Frontal cortex (tissue), 4 donors: ENCODE measurements at places on chromosomes 4 and X. TPM values are rescaled to one million over a fixed set of nuclear protein-coding genes. Genes with fewer than 3 reads are reported as not detected.

Gene USP51
- total RNA-seq = 4.5 TPM

Gene ADGRG2
- total RNA-seq = 2.4 TPM

Gene IL2
- total RNA-seq = not detected

Gene SOX3
- total RNA-seq = 2.4 TPM

Gene TASL
- total RNA-seq = 0.82 TPM

Gene TCEAL2
- 33.4 TPM for total RNA-seq

Gene UBE2A
- total RNA-seq = 22.4 TPM

Gene CYSLTR1
- 1.2 TPM for total RNA-seq

Gene RNF128
- 1.6 TPM for total RNA-seq
